Stimulated activated CD4-positive, alpha-beta T cell treated with anti-CD3 and anti-CD28 coated beads, Interleukin-4, amount 100 ng/mL, for 48 hours (primary cell): ENCODE measurements at places on chromosomes 13 and 19.

DNA sequence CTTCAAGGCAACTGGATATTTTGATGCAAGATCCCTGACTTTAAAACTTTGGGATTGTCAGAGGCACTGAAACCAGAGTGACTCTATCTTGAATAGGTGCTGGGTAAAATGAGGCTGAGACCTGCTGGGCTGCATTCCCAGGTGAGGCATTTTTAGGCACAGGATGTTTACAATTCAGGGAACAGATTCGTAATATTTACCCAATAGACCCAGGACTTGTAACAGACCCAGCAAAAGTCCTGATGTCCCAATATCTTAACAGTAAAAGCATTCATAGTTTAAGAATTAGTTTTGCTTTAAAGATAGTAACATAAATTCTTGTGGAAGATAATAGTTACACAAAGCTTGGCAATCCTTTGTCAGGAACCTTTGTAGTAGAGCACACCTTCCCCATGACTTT is 166.2 kb downstream of the FGF14 start:
- DNase-seq = no peak

DNA sequence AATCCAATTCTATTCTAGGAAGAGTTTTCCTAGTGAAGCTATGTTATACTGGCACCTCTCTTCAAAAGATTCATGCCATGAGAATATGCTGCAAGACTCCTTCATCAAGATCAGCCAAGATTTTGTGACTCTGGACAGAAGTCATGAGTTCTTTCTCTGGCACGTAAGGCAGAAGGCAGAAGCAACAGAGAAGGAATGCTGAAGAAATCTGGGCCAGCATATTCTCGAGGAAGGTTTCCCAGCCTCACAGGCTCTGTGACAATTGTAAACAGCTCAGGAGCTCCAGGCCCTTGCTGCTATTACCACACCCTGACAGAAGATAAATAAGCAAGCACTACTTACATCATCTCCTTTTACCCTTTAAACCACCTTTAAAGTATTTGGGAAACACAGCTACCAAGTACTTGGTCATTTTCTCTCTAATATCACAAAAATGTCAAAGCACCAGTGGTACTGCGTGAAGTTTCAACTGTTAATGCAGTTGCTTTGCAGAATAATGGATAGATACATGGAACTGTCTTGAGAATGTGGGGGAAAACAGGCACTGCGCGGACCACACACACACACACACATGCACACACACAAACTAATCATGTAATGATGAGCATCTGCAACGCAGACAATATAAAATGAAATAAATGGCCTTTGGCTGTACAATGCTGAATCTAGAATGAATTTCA is 55.4 kb downstream of the INTS6 start:
- no peak for DNase-seq

DNA sequence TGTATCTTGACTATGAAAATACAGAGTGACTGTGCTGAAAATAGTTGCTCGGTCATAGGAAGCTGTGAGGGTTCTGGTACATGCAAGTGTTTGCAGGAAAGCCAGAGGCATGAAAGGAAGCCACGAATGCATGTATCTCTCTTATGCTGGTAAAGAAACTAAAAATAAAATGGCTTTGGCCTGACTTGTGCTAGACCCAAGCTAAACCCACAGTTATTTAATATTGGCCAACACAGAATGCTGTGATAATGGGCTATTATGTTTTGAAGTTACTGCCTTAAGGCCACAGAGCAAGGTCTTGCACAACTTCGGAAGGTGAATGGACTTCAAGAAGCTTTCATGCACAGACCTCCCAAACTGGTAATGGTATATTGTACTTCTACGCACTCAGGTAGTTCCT is 518.2 kb upstream of the HTR2A start:
- DNase-seq = no peak

GRCh38 chr19:46435009-46435408 is 6.3 kb upstream of the PNMA8C start:
- DNase-seq = no peak

- DNase-seq = no peak
Measured at GRCh38 chr13:30440910-30441703, 18.8 kb downstream of the UBE2L5 start.

DNA sequence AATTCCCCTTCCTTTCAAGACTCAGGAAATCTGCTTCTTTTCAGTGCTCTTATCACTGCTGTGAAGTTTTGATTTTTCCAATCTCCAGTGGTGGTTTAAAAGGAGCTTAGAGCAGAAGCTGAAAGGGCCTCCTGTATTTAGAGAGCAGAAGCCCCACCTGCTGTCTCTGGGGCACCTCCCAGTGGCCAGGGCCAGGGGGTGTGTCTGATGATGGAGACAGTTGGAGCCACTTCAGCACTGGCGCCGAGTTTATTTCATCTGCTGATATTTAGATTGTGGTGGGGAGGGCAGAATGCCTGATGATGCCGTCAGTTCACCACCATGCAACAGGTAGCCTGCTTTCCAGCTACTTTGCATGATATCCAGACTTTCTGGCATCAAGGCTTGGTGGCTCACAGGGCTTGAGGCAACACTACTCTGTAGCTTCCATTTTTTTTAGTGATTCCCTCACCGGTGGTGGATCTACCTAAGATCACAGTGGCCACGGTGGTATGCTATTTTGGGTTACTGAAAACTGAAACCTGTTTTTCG is 371.9 kb downstream of the KCNRG start:
- no peak for DNase-seq

- no peak for DNase-seq
Measured at GRCh38 chr13:114154476-114154875, 22.1 kb upstream of the RASA3 start.

GRCh38 chr19:33649627-33650305 is 28.0 kb downstream of the CHST8 start:
- no peak for DNase-seq

DNA sequence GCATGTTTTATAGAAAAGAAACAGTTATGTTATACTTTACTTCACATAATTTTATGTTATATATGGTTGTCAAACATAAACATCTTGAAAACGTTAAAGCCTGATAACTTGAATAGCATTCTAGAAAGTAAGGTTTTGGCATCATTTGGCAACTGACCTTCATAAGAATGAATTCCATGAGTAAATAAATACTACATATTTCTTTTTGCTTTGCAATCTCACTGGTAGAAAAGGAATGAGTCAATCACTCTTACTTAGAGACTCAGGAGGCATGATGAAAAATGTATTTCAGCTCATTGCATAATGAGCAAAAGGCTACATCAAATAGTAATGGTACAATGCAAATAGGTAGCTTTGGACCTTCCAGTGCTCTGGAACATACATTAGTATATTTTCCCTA is 1381.9 kb downstream of the EFNB2 start:
- no peak for DNase-seq

DNA sequence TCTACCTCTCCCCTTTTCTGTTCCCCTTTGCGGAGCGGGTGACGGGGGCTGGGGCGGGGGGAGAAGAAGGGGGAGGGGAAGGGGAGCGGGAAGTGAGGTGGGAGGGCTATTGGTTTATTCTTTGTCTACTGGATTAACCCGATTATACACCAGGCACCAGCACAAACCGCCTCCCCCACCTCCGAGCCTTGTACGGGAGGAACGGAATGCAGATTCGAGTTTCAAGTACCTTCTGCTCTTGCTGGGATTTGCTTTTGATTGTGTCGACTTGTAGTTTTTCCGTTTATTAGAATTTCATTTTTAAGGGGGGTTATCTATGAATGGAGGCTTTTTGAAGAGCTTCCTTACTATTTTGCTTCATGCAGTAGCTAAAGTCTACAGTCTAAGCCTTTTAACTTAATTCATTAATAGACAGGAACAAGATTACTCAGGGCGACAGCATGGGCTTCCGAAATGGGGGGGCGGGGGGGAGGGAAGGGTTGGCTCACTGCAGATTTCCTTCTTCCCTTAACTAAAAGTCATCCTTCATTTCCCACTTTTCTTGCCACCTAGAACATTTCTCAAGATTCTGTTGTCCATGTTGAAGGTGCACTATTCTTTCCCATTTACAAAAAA is 937 bp upstream of the SPRY2 start:
- no peak for DNase-seq

GRCh38 chr13:47459512-47459911 is 541.6 kb downstream of the SUCLA2 start:
- no peak for DNase-seq

DNA sequence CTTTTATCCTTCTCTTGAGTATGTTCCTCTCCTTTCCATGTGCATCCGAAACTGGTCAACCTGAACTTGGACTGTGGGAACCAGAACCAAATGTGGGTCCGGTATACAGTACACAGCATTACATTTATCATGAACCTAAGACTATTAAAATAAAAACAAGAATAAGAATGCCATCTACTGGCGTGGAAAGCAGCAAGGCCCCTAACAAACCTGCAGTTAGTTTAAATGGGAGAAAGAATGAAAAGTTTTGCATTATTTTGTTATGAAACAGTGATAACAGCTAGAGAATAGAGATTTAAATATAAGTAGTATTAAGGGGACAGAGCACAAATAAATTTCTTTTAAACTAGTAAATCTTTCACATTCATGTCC is 159.5 kb downstream of the RBM26 start:
- DNase-seq = no peak

GRCh38 chr13:112117258-112117954 is 50.5 kb downstream of the SOX1 start:
- DNase-seq = no peak

DNA sequence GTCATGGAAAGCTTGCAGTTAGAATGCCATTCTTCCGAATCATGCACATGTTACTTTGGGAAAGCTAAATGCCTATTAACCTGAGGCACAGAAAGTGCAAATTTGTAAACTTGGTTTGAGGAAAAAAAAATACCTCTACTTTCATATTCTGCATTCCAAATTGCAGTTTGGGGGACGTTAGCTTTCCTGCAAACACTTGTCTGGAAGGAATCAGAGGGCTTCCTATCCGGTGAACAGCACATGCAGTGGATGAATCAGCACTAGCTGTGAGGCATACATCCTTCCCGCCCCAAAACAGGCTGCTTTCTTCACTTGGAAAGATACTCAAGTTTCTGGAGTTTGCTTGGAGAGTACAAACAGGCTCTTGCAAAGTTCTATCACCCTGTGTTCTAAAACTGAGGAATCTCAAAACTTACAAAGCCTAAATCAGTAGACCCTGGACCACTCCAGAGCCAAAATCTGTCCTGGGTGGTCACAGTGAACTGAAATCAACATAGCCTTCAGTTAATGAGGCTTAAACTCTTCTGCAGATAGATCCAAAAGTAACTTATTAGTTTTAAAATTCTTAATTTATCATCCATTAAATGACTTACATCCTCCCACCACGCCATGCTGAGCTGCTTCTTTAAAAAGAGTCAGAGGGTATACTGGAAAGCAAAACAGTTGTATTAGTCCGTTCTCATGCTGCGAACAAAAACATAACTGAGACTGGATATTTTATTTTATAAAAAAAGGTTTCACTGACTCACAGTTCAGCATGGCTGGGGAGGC is 802.3 kb upstream of the ARGLU1 start:
- no peak for DNase-seq

DNA sequence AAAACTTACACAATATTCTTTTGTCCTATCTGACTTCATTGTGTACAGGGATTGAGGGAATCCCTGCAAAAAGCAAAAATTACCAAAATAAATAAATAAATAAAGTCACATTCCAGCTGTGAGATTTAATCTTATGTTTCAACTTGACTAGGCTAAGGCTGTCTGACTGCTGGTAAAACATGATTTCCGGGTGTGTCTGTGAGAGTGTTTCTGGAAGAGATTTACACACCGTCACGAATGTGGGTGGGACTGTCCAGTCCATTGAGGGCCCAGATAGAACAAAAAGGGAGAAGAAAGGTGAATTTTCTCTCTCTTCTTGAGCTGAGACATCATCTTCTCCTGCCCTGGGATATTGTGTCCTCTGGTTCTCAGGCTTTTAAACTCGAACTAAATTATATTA is 166.1 kb downstream of the LIG4 start:
- DNase-seq = no peak

- no peak for DNase-seq
Measured at GRCh38 chr13:46031581-46032263, 20.8 kb downstream of the ZC3H13 start.

DNA sequence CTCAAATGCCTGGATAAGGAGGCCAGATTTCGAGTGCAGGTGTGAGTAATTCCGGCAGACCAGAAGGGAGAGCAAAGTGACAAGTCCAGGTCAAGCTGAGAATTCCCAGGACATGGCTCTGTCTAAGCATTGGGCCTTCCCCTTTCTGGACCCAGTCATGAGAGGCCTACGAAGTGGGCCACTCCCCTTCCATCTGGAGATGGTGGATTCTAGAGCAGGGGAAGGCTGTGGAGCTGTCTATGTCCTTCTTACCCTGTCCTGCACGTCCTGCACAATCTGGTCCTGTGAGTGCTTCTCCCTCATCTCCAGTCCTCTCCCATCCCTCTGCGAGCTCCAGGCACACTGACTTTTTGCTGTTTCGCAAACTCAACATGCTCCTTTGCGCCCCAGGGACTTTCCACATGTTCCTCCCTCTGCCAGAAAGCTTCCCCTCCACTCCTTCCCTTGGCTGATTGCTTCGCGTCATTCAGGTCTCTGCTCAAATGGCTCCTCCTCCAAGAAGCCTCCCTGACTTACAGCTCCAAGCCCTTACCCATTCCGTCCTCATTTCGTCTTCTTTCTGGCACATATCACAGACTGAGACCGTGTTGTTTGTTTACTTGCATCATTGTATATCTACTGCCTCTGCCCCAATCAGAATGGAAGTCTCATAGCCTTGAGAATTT is 193.2 kb downstream of the URI1 start:
- DNase-seq = no peak

- DNase-seq = peak; percentile 24
Measured at GRCh38 chr19:39704181-39705044, at the start of gene LGALS14. TSS of gene LGALS14 (plus strand) at chr19:39704481. CDS start at chr19:39704529, 48 bp downstream.

DNA sequence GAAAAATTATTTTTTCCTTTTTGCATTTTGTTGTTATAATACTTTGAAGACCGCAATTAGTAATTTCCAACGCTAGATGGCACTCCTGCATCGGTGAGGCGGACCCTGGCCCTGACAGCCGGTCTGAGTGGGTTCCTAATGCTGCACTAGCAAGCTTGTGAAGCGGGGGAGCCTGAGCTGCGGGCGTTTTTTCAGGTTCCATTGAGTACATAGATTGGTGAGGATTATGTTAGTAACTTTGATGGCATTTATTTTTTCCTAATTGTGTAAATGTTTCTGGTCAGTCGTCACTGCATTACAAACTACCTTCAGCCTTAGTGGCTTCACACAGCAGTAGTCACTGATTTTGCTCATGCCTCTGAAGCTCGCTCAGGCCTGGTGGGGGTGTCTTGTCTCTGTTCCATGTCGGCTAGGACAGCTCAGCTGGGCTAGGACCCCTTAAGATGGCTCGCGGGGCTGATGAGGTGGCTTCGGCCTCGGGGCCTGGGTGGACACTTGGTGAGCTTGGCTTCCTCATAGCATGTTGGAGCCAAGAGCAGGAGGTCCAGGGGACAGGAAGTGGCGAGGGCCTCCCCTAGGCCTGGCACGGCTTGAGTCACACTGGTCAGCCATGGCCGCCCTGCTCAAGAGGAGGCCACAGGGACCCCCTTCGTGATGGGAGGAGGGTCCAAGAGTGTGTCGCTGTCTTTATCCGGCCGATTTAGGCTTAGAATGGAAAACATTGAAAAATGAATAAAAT is 25.0 kb downstream of the ERCC5 start:
- DNase-seq = peak; percentile 19

GRCh38 chr13:66111628-66112027 is 1118.5 kb downstream of the PCDH9 start:
- DNase-seq = no peak
